MCF 10A (cell line): ENCODE measurements at places on chromosomes 7 and 10.

- DNase-seq: no peak
Observed at GRCh38 chr10:59607970-59608369, 101.7 kb downstream of the SLC16A9 start.

GRCh38 chr7:32428546-32428945 lies 61.6 kb downstream of the LSM5 start:
- no peak for DNase-seq

DNA sequence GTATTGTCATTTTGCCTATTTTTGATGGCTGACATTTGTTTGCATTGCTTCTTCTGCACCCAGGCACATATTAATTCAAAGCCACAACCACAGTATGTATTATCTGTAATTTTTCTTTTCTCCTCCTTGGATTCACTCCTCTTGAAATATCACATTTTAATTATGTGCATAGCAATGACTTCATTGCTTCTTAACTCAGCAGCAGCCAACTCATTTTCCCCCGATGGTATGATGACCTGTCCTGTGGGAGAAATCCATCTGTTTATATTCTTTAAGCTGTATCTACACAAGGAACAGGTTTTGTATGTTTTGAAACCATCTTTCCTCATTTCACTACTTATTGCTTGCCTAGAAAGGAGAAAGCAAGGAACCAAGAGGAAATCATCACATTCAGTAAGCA lies 588.8 kb downstream of the INHBA start:
- no peak for DNase-seq

- no peak for DNase-seq
Observed at GRCh38 chr10:103202319-103202718, 9.2 kb upstream of the NT5C2 start.

GRCh38 chr10:35391153-35391953 lies 55.0 kb downstream of the CCNY start:
- no peak for DNase-seq

DNA sequence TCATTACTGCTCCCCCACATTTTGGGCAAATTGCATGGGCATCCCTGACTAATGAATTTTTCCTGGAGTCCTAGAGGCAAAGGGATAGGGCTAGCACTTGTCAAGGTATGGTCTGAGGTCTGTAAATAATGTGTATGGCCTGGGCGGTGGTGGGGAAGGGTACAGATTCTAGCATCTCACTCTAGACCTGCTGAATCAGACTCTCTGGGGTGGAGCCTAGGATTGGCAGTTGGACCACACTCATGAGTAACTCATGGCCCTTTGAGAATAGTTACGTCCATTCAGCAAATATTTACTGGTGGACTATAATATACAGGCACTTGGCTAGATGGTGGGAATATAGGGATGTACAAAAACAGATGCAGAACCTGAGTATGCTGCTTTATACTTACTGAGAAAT lies 118.0 kb downstream of the CELF2 start:
- DNase-seq: no peak

GRCh38 chr10:72097448-72098300 lies 9.3 kb upstream of the SPOCK2 start:
- DNase-seq: peak; percentile 39

DNA sequence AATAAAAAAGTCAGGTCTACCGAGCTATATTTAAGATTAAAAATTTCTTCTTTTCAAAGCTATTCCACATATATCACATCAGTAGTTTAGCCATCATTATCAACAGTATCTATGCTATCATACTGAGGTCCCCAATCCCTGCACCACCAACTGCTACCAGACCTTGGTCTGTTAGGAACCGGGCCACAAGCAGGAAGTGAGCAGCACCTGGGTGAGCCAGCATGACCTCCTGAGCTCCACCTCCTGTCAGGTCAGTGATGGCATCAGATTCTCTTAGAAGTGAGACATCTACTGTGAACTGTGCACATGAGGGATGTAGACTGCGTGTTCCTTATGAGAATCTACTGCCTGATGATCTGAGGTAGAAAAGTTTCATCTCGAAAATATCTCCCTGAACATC lies 632.1 kb upstream of the KCND2 start:
- no peak for DNase-seq

GRCh38 chr7:96196676-96197075 lies 125.2 kb downstream of the SLC25A13 start:
- DNase-seq: no peak

DNA sequence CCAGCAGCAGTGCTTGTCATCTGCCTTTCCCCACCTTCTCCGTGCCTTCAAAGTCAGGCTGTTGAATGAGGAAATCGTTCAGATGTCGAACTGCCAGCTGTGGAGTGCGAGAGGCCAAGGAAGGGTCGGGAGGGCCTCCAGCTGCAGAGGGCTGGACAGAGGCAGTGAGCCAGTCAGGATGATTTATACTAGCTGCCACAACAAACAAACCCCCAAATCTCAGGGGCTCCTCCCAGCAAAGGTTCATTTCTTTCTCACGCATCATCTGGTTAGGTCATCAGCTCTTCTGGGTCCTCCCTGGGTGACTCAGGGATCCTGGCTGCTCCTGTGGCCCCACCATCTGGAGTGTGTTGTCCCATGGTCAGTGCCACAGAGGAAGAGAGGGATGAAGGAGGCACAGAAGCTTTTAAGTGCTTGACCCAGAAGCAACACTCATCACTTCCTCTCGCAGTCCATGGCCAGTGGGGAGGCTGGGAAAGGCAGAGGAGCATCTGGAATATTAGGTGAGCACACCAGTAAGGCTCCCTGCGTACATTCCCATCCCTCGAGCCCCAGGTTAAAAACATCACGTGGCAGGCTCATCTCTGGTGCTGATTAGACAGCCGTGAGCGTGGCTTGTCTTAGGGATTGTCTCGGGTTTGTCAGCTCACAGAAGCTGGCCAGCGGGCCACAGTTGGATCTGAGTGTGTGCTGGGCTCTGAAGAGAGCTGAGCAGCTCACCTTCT lies 140.7 kb downstream of the RGS10 start:
- peak; percentile 49 for DNase-seq

DNA sequence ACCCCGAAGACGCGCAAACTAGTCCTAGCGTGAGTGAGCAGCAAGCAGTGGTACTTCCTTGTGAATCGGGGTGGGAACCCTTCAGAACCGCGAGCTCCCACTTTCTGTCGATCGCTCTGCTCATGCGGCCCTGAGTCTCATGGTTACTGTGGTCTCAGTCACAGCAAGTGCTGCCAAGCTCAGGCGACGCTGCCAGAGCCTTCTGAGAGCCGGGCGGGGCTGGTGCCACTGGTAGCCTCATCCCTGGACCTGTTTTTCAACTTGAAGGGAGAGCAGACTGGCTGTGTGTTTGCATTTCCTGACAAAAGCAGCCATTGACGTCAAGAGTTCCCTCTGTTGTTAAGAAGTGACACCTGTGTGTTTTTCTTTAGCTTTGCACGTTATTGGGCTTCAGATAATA lies 32.9 kb upstream of the BHLHA15 start:
- DNase-seq: no peak

DNA sequence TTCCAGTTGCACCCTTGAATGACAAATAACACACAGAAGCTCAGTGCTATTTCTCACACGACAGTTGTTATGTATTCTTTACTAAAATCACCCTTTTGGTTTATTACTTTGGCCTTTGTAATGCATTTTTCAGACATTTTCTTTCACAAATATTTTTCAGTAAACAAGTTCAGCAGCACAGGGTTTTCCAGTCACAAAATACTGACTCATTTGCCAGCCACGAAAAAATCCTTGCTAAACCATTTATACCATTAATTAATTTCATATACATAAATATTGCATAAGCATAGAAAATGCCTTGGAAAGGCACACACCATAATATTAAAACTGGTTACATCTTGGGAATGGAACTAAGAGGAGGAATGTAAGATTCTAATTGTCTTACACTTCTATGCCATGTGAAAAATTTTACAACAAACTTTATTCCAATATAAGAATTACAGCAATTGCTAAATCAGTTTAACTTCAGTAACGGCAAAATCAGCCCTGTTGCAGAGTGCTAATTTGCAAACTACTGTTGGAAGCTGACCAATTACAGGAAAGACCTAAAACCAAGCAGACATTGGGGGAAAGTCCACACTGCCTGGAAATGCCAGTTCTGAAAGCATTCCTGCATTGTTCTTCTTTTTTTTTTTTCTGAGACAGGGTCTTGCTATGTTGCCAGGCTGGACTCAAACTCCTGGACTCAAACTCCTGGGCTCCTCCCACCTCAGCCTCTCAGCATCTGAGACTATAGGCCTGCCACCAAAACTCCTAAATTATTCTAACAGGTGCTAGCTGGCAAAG lies 31.6 kb upstream of the PBLD start:
- DNase-seq: no peak

DNA sequence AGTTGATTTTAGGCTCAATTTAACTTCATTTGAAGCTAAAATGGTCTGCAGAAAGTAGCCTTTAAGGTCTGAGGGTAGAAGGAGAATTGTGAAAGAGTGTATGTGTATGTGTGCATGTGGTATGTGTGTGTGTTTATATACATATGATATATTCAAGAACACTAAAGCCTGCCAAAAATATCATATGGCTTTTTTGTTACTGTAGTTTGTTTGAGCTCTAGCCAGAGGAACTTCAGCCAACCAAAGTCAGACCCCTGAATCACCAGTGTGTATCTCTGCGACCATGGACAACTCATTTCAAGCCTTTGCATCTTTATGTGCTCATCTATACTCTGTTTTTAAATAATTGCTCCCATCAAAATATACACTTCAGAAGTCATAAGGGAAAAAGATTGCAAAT lies 58.4 kb upstream of the HDAC9 start:
- DNase-seq: no peak

DNA sequence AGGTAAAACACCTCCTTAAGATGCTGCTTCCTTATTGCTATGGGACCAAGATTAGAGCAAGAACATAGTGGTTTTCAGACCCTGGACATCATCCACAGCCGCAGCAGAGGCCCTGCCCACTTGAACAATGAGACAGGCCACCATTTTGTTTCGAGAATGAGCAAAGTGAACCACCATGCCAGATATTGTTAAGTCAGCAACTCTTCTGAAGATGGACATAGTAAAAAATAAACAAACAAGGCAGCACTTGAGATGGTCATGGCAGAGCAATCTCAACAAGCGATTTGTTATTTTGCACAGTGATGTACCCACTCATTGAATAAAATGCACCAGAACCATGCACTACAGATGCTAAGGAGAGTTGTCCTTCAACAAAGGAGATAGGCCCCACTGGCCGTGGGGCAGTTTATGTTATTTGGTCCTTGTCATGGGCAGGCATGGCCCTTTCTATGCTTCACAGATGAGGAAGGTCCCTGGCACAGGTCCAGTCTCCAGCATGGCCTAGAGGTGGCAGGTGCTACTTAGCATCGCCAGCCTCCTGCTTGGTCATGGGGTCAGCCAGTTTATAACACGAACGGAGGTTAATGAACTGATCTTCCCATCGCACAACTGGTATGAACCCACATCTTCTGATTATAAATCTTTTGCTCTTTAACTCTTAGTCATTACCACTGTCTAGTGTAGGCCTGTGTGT lies 44.1 kb downstream of the IKZF1 start:
- no peak for DNase-seq

DNA sequence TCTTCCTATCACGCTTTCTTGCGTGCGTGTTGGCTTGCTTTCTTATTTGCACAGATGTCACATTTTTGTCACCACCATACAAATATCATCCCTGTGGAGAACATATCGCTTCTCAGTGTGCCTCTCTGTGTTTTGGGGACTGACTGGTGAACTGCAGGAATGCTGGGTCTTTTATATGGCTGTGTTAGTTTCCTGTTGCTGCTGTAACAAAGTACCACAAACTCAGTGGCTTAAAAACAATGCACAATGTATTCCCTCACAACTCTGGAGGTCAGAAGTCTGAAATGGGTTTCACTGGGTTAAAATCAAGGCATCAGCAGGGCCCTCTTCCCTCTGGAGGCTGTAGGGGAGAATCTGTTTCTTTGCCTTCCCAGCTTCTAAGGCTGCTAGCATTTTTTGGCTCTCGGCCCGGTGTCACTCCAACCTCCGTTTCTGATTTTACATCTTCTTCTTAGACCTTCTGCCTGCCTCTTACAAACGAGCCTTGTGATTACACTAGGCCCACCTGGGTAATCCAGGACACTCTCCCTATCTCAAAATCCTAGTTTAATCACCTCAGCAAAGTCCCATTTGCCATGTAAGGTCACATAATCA lies 82.0 kb downstream of the LRMDA start:
- DNase-seq: no peak

GRCh38 chr7:94561841-94562514 lies 52.4 kb downstream of the CASD1 start:
- DNase-seq: peak; percentile 8

DNA sequence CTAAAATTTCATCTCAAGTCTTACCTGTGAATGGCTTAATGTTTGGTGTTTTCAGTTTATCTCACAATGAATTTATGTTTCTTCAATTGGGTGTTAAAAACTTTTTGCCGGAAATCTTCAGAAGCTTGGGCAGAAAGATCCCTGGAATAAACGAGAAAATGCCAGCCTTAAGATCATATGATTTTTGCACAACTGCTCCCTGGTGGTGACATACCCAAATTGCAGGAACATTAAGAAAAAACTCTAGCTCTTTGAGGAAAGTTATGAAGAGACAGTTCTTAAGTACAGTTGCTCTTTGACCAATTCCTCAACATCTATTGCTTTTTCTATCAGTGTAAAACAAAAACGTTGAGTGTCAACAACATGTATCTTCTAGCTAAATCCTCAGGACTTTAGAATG lies 48.2 kb upstream of the CREB5 start:
- no peak for DNase-seq

DNA sequence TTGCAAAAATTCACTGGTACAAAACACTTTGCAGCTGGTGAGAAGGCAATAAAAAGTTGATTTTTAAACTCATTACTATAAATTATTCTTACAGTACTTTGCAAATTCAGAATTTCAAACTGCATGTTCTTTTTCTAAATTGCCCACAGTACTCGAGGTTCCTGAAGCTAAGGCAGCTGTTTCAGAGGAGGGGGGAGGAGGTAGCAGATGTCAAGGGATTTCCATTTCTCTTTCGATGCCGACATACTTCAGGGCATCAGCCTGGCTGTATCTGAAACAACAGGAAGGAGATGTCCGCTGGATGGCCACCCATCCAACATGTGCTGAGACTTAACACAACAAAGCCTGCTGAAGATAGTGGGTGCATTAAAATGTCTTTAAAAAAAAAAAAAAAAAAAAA lies 76.7 kb downstream of the EZH2 start:
- DNase-seq: no peak

GRCh38 chr10:117131376-117132327 lies 6.4 kb downstream of the VAX1 start:
- no peak for DNase-seq

GRCh38 chr10:11424456-11425295 lies 186.8 kb downstream of the USP6NL start:
- peak; percentile 57 for DNase-seq

GRCh38 chr7:32158751-32159745 lies 88.8 kb upstream of the PDE1C start:
- DNase-seq: no peak

GRCh38 chr10:79159141-79159651 lies 90.4 kb downstream of the ZMIZ1 start:
- peak; percentile 39 for DNase-seq

- DNase-seq: no peak
Observed at GRCh38 chr7:92939666-92940360, 103.4 kb upstream of the CDK6 start.

DNA sequence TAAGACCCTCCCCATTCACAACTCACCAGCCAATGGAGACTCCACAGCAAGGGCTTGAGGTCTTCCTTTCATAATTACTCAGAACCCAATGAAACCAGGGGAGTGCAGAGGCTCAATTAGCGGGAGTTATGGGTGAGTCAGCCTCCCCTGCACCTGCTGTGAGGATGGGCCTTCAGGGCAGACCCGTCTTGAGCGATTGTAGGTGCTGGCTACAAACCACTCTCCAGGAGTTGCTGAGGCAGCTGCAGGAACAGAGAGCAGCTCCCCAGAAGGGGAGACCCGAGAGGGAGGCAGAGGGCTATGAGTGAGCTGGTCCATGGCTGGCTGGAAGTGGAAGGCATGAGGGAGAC lies 58.5 kb upstream of the SORCS3 start:
- DNase-seq: peak; percentile 71
